Stimulated activated CD8-positive, alpha-beta memory T cell treated with anti-CD3 and anti-CD28 coated beads, Interleukin-15, amount 100 ng/mL, for 48 hours (primary cell): ENCODE measurements at places on chromosomes 5 and 9.
A peak's percentile ranks its signal among the peaks of the same experiment; 100 is the strongest.

DNA sequence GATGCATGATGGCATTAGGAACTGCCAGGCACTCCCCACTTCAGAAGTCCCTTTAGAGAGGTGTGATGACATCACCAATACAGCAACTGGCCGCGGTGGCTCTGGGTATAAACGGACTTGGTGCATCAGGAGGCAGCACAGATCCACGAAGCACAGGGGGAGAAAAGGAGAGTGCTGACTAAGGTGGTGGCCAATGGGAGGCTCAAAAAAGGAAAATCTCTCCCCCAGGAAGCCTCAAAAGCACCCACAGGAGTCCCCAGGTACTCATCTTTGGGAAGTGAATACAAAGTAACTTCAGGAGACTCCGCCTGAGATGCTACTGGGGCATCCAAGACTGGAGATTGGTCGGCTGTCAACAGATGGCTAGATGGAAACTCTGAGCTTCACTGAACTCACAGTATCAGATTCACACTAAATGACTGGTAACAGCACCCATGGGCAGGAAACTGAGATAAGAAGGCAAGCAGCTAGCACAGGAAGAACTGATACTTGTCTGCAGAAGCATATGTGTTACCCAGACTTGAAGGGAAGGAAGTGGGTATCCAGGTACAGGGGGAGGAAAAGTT lies 7.6 kb downstream of the TTC39B start:
- DNase-seq = peak; percentile 52

- DNase-seq = no peak
Observed at GRCh38 chr9:131181091-131181681, 55.8 kb downstream of the NUP214 start.

GRCh38 chr5:73487815-73488214 lies 10.4 kb upstream of the BTF3 start:
- no peak for DNase-seq

GRCh38 chr9:104808035-104808614 lies 44.2 kb downstream of the NIPSNAP3B start:
- no peak for DNase-seq
